AG04450 (cell line): ENCODE measurements at places on chromosomes 13 and 19.

DNA sequence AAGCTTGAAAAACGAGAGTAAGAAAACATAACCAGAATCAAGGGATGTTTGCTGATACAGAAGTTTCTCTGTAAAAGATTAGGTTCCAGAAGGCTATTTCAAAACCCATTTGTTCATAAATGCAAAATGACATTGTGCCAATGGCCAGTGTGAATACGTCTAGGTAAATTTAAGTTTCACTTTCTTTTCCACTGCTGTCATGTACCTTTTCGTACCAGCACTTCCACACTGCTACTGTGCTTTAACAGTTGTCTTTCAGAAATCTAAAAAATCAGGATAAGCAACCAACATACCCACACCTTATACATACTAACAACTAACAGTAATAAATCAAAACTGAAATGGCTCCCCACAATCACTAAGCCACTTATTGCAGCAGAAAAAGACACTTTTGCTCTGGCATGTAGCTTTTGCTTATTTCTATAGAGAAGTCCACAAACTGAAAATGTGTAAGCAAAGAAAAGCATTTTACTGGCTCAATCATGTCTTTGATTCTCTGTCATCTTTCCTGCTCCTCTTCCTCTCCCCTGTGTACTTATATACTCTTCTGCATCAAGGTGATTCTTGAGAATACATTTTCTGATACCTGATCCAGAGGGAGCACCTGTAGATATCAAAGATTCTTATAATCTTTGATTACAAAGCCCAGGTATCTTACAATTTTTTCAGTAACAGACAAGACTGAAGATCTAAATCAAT, 34.3 kb downstream of the ELF1 start:
- DNase-seq = no peak

DNA sequence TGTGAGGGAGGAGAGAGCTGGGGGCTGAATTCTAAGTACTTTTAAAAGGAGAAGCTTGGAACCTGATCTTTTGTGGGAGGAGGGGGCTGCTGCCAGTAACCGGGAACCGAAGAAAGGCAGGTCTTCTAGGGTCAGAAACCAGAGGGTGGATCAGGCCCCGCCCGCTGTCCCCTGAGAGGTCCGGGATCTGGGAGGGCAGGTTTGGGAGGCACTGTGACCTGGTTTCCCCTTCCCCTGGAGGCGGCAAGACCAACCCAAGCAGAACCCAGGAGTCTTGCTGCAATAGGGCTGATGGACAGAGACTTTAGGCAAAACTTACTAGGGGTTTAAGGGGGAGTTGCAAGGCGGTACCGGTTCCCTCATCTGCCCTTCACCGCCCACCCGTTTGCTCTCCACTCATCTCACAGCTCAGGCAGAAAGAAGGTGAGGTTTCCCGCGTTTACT, 707 bp upstream of the KLK8 start:
- DNase-seq = no peak

GRCh38 chr19:3176715-3177501, 1.7 kb upstream of the S1PR4 start:
- no peak for DNase-seq

GRCh38 chr13:112554214-112554850, 33.6 kb downstream of the TUBGCP3 start:
- no peak for DNase-seq

- peak; percentile 34 for DNase-seq
These were observed 35.4 kb downstream of the WDFY2 start for GRCh38 chr13:51619614-51620013.
